ENCODE measurements at places on chromosomes 4 and X. TPM values are rescaled to one million over a fixed set of nuclear protein-coding genes. Genes with fewer than 3 reads are reported as not detected.

GRCh38 chr4:157888281-157888680 lies 284.5 kb downstream of the GASK1B start:
- no peak for DNase-seq

DNA sequence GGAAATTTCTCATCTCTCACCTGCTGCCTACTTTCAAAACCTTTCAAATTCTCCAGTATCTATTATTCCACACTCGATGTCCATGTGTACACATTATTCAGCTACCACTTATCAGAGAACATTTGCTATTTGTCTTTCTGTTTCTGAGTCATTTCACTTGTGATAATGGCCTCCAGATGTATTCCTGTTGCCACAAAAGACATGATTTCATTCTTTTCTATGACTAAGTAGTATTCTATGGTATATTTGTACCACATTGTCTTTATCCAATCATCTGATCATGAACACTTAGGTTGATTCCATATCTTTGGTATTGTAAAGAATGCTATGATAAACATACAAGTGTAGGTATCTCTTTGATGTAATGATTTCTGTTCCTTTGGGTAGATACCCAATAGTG lies 310.1 kb upstream of the SPOCK3 start:
- no peak for DNase-seq

TMSB15A gene
- 247 TPM for polyA plus RNA-seq

GSTCD gene
- 7.9 TPM for polyA plus RNA-seq
